ENCODE measurements at places on chromosomes 2 and 18.

DNA sequence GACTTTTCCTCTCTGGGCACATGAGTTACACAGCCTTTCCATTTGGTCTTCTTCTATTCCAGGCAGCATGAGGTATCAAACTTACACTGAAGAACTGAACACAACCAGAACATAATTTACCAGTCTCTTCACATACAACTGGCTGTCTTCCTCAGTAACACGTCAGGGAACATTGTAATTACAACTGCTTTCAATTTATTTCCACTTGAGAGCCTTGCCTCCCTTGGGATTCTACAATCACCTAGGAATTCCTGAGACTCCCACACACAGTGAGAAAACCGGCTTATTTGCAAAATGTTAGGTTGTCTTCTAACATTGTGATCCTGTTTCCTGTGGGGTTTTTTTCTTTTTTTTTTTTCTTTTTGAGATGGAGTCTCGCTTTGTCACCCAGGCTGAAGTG is 149.9 kb downstream of the TMX3 start:
- no peak for DNase-seq

DNA sequence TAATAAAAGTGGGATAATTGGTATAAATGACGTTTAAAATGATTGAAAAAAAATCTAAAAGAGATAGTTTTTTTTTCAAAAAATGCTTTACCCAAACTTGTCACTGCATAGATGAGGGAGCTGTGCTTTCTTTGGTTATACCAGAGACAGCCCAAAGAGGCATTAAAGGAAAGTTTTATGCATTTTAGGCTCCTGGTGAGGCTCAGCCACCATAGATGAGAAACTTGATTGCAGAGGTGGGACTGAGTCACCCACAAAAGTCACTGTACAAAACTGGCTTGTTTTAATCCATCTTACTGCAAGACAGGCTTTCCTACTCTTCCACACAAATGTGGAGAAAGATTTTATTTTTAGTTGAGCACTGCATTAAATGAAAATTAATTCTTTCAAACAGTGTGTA is 2.4 kb downstream of the SMYD1 start:
- DNase-seq, result no peak

GRCh38 chr2:204713211-204713610 is 167.9 kb downstream of the PARD3B start:
- no peak for DNase-seq

- no peak for DNase-seq
These were observed 201.1 kb downstream of the ZNF804A start for GRCh38 chr2:184799379-184799778.

DNA sequence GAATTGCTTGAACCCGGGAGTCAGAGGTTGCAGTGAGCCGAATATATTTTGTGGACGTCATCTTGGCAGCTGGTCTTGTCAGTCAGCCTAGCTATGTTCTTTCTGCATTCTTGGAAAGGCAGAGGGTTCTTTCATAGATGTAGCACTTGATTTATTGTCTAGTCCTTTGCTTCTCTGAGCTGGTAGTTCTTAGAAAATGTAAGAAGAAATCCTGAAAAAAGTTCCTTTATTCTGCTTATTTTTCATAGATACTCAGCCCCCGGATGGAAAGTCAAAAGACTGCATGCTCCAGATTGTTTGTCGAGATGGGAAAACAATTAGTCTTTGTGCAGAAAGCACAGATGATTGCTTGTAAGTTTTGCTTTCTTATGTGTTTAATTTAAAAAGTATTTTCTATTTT is 21.3 kb downstream of the PLEKHB2 start:
- no peak for DNase-seq

DNA sequence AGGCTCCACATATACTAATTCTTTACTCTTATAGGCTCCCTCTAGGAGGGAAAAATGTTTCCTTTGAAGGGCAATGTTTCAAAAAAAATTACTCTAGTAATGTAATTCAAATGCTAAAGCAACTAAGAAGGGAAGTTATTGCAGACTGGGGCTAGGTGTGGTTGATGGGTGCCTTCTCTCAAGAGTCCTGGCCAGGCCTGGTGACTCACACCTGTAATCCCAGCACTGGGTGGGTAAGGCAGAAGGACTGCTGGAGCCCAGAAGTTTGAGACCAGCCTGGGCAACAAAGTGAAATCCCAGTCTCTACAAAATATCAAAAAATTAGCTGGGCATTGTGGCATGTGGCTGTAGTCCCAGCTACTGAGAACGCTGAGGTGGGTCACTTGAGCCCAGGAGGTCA is 31.2 kb upstream of the CDKL4 start:
- no peak for DNase-seq

GRCh38 chr2:69634196-69634821 is 9.2 kb downstream of the AAK1 start:
- DNase-seq, result no peak

DNA sequence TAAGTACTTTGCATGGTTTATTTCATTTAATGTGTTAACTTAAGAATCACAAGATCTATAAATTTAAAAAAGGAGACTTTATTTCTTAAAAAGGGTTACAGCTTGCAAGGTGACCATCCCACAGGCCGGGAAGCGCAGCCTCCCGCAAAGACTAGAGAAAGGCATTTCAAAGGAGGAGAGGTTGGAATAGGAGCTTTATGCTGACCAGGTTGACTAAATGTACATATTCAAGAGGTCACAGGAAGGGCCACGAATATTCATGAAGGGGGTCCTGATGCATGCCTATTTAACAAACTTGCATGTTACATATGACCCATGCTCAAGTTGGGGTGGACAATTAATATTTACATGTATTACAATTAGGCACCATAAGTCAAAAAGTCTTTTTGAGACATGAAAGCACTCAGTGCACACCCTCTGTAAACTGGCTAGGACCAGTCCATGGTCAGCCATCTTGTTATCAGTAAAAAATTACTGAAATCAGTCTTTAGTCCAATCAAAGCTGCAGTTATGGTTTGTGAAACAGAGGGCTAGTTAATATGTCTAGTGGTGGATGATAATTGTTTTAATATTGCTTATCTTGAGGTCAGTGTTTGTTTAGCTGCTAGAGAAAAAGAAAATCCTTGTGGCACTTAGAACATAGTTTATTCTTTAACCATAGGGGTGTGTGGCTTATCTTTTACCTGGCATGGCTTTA is 169.3 kb downstream of the KCNE4 start:
- no peak for DNase-seq

GRCh38 chr2:75736276-75736675 is 25.6 kb upstream of the GCFC2 start:
- no peak for DNase-seq

- DNase-seq, result no peak
These were observed 9.5 kb downstream of the ITGA6 start for GRCh38 chr2:172436889-172437288.

DNA sequence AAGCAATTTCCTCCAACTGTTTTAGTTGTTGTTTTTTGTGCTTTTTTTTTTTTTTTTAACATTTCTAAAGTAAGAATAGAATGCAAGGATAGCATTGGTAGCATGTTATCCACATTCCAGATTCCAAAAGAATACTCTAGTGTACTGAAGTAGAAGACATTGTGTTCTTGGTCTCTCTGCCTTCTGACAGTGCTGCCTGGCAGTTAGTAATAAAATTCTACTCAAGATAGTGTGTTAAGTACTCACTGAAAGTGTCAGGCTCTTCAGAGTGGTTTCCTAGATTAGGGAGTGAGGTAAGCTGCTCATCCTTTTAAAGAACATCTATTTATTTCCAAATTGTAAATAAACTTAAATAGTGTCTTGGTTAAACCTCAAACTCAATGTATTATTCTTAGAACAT is 253.7 kb downstream of the HNMT start:
- no peak for DNase-seq
